Common myeloid progenitor, CD34-positive (primary cell): ENCODE measurements at places on chromosomes 11 and 22.

- H3K4me3 ChIP-seq = no peak overlapping the region
- H3K4me1 ChIP-seq = peaks cover 40% of the 10 kb centered on the region
- no peaks in the 10 kb centered on the region for H3K27me3 ChIP-seq
- H3K27ac ChIP-seq = no peak overlapping the region
Measured at GRCh38 chr11:45168366-45169130, 22.1 kb downstream of the PRDM11 start.

DNA sequence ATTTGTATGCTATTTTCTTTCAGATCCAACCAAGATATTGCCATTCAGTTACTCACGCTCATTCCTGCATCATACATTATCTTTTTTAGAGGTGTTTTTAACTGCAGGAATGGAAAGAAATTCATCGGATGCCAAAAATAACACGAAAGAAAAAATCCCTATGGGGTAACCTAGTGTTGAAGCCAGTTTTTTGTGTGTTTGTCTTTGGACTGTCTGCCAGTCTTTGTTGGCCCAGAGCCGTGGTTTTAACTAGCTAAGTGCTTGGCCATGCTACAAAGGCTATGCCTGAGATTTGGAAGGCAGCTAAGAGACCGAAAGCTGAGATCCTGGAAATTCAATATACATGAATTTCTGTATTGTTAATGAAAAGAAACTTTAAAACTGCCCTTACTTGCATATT is 309.8 kb upstream of the CNTN5 start:
- H3K27me3 ChIP-seq = no peaks in the 10 kb centered on the region
- no peak overlapping the region for H3K4me3 ChIP-seq
- no peak for DNase-seq
- H3K4me1 ChIP-seq = no peaks in the 10 kb centered on the region
- no peak overlapping the region for H3K27ac ChIP-seq

DNA sequence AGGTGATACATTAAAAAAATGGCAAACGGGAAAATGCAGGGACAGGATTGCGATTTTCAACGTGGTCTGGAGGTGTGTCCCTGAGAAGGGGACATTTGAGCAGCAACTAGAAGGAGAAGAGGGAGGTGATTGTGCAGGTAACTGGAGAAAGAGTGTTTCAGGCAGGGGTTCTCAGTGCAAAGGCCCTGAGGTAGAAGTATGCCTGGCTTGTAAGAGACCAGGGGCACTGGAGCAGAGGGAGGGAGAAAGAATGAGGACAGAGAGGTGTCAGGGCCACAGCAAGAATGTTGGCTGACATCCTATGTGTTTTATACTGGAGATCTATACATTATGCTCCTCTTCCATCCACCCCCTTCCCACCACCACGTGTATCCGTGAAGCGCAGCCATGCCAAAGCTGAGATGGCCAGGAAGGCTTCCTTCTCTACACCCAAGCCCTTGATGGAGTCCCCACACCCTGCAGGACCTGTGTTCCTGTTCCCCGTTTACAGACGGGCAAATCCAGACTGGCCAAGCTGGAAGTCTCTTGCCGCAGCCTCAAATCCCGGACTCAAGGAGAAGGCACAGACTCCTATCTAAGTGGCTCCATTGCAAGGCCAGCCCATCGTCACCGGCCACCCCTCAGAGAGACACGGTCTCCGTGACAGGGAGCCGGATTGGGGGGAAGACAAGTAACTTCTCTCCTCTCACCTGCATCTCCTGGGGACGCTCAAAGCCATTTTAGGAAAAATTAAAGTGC is 416.1 kb downstream of the MN1 start:
- no peaks in the 10 kb centered on the region for H3K27me3 ChIP-seq
- no peak overlapping the region for H3K4me3 ChIP-seq
- H3K36me3 ChIP-seq = no peaks in the 10 kb centered on the region
- no peaks in the 10 kb centered on the region for H3K4me1 ChIP-seq

- peak overlapping the region; percentile 75 for H3K27ac ChIP-seq
- H3K4me3 ChIP-seq = peak overlapping the region; percentile 65
- peaks cover 2% of the 10 kb centered on the region for H3K4me1 ChIP-seq
- H3K36me3 ChIP-seq = peaks cover 11% of the 10 kb centered on the region
- DNase-seq = peak; percentile 93
- H3K27me3 ChIP-seq = no peaks in the 10 kb centered on the region
Measured at GRCh38 chr11:64245797-64246620, 734 bp downstream of the PPP1R14B start.

- peaks cover 5% of the 10 kb centered on the region for H3K36me3 ChIP-seq
- peaks cover 29% of the 10 kb centered on the region for H3K4me1 ChIP-seq
- DNase-seq = no peak
- H3K27ac ChIP-seq = no peak overlapping the region
- no peak overlapping the region for H3K4me3 ChIP-seq
Measured at GRCh38 chr11:66547662-66548009, 933 bp downstream of the ACTN3 start.

DNA sequence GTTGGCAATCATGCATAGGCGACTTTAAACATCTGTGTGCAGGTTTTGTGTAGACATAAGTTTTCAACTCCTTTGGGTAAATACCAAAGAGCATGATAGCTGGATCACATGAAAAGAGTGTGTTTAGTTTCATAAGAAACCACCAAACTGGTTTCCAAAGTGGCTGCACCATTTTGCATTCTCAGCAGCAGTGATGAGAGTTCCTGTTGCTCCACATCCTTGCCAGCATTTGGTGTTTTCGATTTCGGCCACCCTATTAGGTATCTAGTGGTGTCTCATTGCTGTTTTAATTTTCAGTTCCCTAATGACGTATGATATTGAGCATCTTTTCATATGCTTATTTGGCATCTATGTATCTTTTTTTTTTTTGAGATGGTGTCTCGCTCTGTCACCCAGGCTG is 62.8 kb upstream of the CCND1 start:
- H3K4me1 ChIP-seq = peaks cover 26% of the 10 kb centered on the region
- H3K27ac ChIP-seq = no peak overlapping the region
- no peaks in the 10 kb centered on the region for H3K36me3 ChIP-seq
- no peak for DNase-seq
- H3K4me3 ChIP-seq = no peak overlapping the region

DNA sequence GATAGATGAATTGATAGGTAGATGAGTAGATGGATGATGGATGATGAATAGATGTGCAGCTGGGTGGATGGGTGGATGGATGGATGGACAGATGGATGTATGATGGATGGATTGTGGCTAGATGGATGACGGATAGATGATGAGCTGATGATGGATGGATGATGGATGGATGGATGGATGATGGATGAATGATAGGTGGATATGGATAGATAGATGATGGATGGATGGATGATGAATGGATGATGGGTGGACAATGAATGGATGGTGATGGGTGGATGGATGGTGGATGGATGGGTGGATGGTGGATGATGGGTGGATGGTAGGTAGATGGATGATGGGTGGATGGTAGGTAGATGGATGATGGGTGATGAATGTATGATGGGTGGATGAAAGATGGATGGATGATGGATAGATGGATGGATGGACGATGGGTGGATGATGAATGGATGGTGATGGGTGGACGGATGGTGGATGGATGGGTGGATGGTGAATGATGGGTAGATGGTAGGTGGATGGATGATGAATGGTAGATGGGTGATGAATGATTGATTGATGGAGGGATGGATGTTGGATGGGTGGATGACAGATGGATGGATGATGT is 1261.7 kb downstream of the BRD1 start:
- H3K4me3 ChIP-seq = no peak overlapping the region
- H3K4me1 ChIP-seq = peaks cover 29% of the 10 kb centered on the region
- DNase-seq = no peak
- H3K27ac ChIP-seq = no peak overlapping the region

DNA sequence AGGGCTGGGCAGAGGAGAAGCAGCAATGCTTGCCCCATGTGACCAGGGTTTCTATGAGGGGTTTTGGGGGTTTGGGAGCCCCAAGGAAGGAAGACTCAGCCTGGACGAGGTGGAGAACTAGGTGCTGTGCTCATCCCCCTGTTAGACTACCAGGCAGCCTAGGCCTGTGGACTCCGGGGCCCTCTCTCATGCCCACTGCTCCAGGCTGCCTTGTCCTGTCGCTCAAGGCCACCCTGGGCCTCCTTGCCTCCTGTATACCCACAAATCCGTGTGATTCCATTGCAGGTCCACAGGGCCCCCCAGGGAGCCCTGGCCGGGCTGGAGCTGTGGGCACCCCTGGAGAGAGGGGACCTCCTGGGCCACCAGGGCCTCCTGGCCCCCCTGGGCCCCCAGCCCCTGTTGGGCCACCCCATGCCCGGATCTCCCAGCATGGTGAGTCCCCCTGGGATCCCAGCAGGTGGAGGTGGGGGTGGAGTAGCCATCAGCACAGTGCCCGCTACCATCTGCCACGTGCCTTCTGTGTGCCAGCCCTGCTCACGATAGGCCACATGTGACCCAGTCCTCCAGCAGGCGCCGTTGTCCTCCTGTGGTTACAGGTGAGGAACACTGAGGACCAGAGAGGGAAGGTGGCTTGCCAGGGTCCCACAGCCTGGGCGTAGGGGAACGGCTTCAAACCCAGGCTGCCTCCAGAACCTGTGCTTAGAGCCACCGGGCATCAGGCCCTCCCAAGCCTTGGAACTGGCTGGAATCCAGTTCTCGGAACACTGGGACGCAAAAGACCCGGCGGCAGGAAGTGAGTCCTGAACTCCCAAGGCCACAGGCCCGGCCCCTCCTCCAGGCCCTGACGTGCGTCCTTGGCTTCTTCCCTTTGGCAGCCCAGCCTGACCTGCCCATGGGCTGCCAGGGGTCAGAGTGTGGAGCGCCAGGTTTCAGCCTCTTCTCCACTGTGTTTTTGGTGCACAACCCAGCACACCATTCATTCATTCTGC is 26.6 kb downstream of the EMID1 start:
- no peak for DNase-seq
- H3K4me1 ChIP-seq = no peaks in the 10 kb centered on the region
- peaks cover 7% of the 10 kb centered on the region for H3K36me3 ChIP-seq
- no peaks in the 10 kb centered on the region for H3K27me3 ChIP-seq
- no peak overlapping the region for H3K4me3 ChIP-seq

DNA sequence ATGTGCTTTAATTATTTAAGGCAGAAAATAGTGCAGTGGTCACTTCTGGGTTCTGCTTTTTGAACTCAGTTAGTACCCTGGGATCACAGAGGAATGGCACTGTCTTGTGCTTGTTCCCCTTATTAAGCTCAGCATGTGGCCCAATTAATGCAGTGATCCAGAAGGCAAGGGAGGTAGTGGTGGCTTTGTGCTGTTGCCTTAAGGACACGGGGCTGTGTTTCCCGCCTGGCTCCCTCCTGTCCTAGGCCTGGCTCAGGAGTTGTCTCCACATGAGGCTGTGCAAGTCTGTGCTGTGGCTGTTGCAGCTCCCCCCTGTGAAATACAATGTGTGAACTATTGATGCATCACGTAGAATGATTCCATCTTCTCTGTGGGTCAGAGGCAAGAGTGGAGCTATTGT is 49.2 kb upstream of the CABP7 start:
- H3K4me3 ChIP-seq = no peak overlapping the region
- H3K27me3 ChIP-seq = no peaks in the 10 kb centered on the region
- H3K4me1 ChIP-seq = no peaks in the 10 kb centered on the region
- no peak for DNase-seq
- no peak overlapping the region for H3K27ac ChIP-seq
- peaks cover 72% of the 10 kb centered on the region for H3K36me3 ChIP-seq

GRCh38 chr11:3165152-3165705 is at the start of gene OSBPL5:
Gene OSBPL5, minus strand, starts transcription at chr11:3165310. Its CDS starts 36,162 bp downstream, at chr11:3129148.
- peaks cover 48% of the 10 kb centered on the region for H3K4me1 ChIP-seq
- H3K36me3 ChIP-seq = no peaks in the 10 kb centered on the region
- DNase-seq = peak; percentile 84
- no peak within 1 kb of the TSS for H3K27ac ChIP-seq
- no peaks in the 10 kb centered on the region for H3K27me3 ChIP-seq

GRCh38 chr11:12591706-12592105 is 82.5 kb upstream of the TEAD1 start:
- no peaks in the 10 kb centered on the region for H3K4me1 ChIP-seq
- H3K27me3 ChIP-seq = peaks cover 12% of the 10 kb centered on the region
- no peak overlapping the region for H3K4me3 ChIP-seq
- no peaks in the 10 kb centered on the region for H3K36me3 ChIP-seq
- no peak for DNase-seq
- H3K27ac ChIP-seq = no peak overlapping the region

DNA sequence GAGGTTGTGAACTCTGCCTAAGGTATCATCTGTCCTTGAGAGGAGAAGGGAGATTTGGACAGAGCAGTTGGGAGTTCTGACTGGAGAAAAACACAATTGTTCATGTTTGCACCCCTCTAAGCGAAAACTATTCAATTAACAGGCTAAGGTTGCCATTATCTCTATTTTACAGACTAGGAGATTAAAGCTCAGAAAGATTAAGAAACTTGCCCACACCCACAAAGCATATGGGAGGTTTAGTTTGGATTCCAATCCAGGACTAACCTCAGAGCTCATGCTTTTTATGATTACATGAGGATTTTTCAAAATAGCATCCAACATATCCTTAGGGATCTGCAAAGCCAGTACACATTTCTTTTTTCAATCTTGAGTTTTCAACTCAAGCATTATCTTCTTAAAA is 22.0 kb downstream of the GAB2 start:
- H3K4me3 ChIP-seq = no peak overlapping the region
- H3K36me3 ChIP-seq = no peaks in the 10 kb centered on the region
- no peaks in the 10 kb centered on the region for H3K27me3 ChIP-seq
- H3K4me1 ChIP-seq = peaks cover 20% of the 10 kb centered on the region
- no peak overlapping the region for H3K27ac ChIP-seq

DNA sequence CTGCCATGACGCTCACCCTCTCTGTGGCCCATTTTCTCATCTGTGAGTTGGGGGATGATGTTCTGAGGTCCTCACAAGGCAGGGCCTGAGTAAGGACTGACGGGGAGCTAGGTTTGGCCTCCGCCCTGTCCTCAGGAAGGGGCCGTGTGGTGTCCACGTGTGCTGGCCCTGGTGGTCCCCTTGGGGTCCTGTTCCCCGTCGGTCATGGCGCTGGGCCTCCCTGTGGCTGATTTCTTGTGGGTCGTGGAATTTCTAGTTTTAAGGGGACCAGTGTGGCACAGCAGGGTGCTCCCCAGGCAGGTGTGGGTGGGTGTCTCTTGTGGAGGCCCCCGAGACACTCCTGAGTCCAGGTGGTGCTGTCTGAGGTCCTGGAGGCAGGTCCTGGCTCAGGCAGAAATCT is 5.9 kb downstream of the LINC01488 start:
- no peaks in the 10 kb centered on the region for H3K27me3 ChIP-seq
- H3K4me3 ChIP-seq = no peak overlapping the region
- H3K27ac ChIP-seq = no peak overlapping the region
- no peaks in the 10 kb centered on the region for H3K36me3 ChIP-seq

GRCh38 chr11:22787551-22788162 is 41.9 kb downstream of the SVIP start:
- no peaks in the 10 kb centered on the region for H3K27me3 ChIP-seq
- no peak overlapping the region for H3K4me3 ChIP-seq
- H3K36me3 ChIP-seq = no peaks in the 10 kb centered on the region

DNA sequence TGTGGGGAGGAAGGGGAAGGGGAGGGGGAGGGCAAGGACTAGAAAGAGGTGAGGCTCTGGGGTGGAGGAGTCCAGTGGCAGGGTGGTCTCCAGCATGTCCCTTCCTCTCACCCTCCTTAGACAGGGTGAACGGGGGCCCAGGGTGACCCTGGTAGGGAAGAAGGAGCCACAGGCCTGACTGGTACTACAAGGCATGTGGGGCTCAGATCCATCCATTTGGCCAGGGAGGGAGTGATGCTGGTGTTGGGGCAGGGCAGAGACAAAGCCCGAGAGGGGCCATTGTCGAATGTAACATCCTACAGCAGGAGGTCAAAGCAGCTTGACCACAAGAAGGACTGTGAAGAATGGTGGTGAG is 69.0 kb upstream of the SHISAL1 start:
- DNase-seq = no peak
- H3K27ac ChIP-seq = no peak overlapping the region
- no peaks in the 10 kb centered on the region for H3K4me1 ChIP-seq
- H3K4me3 ChIP-seq = no peak overlapping the region
- H3K27me3 ChIP-seq = peaks cover 7% of the 10 kb centered on the region
- no peaks in the 10 kb centered on the region for H3K36me3 ChIP-seq

- no peak overlapping the region for H3K4me3 ChIP-seq
- H3K27me3 ChIP-seq = no peaks in the 10 kb centered on the region
- DNase-seq = no peak
- H3K27ac ChIP-seq = no peak overlapping the region
- no peaks in the 10 kb centered on the region for H3K36me3 ChIP-seq
- H3K4me1 ChIP-seq = no peaks in the 10 kb centered on the region
Measured at GRCh38 chr22:43567691-43568324, 156.0 kb downstream of the MPPED1 start.
